NCI-H774 (cell line): ENCODE measurements at places on chromosomes 16 and 17.

DNA sequence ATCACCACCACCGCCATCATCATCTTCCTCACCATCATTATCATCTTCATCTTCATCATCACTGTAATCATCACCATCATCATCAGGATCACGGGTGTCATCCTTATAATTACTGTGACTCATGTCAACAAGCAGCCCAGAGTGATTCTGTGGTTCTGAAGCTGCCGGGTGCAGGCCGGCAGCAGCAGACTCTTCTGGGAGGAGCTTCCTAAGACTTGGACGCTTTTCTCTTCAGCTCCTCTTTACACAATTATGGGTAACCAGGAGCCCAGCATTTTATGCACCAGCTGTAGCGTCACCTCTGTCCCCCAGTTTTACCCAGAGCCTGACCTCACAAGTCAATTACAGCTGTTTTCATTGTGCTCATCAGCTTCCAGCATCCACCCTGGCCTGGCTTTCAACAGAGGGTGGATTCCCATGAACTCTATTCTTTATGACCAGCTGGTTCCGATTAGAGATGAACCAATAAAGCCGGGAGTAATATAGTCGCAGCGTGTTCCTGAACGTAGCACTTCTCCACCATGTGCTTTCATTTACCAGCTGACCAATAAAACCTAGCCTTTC is 275.8 kb downstream of the FOXL1 start:
- no peak for DNase-seq

DNA sequence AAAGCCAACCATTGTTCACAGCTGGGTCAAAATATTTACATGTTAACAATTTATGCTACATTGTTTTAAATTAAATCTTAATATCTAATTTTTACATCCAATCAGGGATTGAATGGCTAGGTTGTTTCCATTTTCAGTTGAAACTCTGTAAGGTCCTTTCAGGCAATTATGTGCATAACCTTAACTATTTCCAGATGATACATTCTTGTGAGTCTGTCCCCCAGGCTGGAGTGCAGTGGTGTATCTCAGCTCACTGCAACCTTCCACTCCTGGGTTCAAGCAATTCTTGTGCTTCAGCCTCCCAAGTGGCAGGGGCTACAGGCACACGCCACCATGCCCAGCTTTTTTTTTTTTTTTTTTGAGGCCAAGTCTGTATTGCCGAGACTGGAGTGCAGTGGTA is 10.4 kb downstream of the CDC42EP4 start:
- no peak for DNase-seq

DNA sequence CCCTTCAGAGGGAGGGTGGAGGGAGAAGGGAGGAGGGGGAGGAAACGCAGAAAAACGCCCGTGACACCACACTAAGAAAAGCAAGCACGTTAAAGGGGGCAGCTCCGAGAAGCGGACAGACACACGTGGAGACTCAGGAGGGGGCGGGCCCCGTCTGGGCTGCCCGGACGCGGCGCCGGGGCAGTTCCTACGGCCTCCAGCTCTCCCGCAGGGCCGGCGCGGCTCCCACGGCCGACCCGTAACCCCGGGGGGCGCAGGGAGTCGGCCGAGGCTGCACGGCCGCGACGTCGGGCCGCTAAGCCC is 362 bp downstream of the KLHDC4 start:
- no peak for DNase-seq

DNA sequence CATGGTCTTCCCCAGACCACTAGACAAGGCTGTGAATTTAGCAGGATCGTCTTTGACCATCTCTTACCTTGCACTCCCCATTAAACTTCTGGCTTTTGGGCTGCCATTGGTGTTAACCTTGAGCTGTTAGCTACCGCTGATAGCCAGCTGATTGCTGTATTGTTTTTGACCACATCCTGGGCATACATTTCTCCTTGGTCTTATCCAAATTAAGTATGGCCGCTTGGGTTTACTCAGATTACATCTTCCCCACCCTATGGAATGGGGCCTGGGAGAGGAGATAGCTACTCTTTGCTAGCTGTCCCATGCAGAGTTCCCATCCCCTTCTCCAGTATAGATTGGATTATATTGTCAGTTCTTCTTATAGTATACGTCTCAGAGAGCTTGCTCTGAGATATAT is 270.4 kb upstream of the ELAC2 start:
- DNase-seq: no peak

DNA sequence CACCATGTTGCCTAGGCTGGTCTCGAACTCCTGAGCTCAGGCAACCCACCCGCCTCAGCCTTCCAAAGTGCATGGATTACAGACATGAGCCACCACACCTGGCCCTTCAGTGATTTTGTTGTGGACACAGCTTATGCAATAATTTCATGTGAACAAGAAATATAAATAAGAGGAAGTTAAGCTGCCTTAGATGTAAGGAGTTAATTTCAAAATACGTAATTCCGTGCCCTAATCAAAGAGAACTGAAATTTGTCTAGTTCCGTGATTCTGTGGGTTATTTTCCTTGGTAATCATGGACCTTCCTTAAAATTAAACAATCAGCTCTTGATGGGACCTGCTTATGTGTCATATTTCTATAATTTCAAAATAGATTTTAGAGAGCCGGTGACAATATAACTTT is 11.9 kb downstream of the TVP23A start:
- no peak for DNase-seq

DNA sequence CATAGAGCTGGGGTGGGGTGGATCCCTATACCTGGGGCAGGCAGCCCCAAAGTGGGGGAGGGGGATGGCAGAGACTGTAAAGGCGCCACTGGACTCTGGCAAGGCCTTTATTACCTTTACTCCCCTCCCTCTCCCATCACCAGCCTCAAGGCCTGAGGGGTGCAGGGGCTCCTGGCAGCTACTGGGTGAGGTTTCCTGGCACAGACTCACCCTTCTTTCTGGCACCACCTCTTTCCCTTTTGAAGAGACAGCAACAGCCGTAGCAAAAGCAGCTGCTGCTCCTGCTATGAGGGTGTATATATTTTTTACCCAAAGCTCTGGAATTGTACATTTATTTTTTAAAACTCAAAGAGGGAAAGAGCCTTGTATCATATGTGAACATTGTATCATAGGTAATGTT is 17.6 kb downstream of the RAPGEFL1 start:
- no peak for DNase-seq

DNA sequence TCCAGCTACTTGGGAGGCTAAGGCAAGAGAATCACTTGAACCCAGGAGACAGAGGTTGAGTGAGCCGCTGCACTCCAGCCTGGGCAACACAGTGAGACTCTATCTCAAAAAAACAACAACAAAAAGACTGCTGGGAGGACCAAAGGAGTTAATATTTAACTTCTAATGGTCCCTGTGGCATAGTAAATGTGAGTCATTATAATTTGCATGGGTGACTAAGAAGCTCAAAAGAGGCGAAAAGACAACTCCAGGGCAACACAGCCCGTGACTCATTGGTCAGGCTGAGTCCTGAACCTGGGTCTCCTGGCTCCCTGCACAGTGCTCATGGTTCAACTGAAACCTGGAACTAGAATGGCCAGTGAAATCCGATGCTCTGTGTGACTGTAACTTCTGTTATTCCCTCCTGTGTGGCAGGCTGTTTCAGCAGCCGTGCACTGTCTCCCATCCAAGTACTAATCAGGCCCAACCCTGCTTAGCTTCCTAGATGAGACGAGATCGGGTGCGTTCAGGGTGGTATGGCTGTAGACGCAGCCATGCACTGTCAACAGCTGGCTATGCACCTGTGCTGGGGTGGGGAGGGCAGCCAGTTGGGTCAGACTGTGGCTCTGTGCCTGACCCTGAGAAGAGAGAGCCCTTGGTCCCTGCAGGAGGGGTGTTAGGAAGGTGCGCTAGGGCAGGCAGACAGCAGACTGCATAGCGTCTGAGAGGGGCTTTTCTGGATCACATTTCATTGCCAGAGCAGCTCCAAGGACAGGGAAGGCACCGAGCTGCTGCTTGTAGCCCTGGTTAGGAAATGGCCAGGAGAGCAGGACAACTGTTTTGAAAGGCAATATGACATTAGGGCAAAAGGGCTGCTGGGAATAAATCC is 14.5 kb upstream of the GPRC5C start:
- DNase-seq: no peak

- DNase-seq: no peak
These were observed 21.6 kb upstream of the CDH1 start for GRCh38 chr16:68715471-68715870.

- DNase-seq: no peak
These were observed 3.1 kb downstream of the DHRS11 start for GRCh38 chr17:36594626-36595401.

GRCh38 chr17:77242118-77242851 is 101.5 kb downstream of the SEC14L1 start:
- peak; percentile 83 for DNase-seq

DNA sequence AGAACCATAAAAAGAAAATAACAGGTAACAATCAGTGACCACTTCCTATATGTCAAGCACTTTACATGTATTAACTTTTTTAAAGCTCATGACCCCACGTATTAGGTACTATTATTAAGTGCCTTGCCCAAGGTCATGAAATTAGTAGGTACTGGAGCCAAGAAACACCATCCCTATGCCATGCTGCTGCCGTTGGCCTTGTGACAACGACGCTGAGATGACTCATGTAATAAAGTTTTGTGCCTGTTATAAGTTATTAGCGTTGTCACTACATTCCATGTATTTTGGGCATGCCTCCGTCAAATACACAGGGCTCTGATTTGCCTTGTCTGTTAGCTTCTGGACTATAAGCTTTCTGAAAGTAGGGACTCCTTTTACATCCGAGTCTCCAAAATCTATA is 1.4 kb downstream of the BBS2 start:
- DNase-seq: no peak

DNA sequence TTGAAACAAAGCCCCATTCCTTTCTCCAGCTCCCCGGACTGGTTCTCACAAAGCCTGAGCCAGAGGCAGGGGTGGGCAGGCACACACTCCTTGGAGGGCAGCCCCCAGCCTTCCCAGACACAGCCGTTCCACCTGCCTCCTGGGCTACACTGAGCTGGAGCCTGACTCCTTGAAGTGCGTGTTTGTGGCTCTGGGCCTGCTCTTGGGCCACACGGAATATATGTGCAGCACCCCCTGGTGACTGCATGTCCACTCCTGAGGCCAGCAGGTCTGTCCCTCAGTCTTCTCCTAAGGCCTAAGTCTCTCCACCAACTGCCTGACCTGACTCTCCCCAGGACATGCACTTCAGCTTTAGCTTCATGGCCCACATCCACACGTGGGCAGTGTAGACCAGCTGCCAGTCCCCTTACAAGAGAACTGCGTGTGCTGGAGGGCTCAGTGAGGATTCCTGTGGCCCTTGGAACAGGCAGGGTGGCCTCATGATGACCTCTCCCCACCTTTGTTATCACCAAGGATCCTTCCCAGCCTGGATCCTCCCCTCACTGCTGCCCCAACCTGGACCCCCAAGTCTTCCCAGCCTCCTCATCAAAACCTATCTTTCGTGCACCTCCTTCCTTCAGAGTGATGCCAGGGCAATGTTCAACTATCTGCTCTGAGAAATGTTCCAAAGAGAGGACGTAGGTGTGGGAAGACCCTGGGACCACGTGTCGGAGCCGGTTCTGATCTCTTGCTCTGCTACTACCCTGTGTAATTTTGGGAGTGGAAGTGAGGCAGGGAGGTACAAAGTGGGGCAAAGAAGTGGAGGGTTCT is 12.4 kb upstream of the SLC6A2 start:
- no peak for DNase-seq

DNA sequence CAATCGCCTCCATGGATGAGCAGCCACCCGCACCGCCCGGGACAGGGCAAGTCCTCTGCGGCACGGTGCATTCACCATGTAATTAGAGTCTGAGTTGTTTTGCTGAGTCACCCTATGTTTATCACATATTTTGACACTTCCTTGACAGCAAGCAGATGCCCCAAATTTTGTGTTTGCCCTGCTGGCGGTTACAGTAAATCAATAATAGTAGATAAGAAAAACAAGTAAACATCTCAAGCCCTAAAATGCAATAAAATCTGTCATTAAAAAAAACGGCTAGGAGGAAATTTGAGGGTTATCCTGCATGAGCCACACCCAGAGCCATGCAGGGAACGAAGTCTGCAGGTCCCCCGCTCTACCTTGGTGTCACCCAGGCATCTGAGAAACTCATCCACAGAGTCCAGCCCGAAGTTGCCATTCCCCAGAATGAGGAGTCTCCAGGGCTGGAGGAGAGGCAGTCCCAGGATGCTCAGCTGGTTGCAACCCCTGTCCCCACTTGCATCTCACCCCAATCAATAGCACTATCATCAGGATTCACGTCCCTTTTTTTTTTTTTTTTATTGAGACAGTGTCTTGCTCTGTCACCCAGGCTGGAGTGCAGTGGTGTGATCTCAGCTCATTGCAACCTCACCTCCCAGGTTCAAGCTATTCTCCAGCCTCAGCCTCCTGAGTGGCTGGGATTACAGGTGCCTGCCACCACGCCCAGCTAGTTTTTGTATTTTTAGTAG is 16.5 kb upstream of the ST6GALNAC1 start:
- peak; percentile 15 for DNase-seq

DNA sequence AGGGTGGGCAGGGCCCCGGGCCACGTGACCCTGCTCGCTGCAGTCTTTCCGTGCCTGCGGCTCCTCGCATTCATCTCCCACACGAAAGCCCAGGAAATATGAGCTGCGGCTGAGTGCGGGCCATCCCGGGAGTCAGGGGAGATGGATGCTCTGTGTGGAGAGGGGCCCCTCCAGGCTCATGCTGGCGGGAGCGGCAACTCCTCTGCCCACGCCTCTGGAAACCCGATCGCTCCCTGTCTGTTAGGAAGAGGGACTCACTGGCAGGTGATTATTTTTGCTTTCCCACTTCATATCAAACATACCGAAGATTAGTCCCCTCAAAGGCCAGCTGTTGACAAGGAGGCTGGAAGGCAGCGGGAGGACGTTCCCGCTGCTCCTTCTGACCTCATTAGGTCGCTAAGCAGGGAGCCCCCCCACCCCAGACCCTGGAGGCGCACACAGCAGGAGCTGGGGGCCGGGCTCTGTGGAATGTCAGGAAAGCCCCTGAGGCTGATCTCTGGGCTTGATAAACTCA is 228.5 kb downstream of the FOXL1 start:
- DNase-seq: no peak

DNA sequence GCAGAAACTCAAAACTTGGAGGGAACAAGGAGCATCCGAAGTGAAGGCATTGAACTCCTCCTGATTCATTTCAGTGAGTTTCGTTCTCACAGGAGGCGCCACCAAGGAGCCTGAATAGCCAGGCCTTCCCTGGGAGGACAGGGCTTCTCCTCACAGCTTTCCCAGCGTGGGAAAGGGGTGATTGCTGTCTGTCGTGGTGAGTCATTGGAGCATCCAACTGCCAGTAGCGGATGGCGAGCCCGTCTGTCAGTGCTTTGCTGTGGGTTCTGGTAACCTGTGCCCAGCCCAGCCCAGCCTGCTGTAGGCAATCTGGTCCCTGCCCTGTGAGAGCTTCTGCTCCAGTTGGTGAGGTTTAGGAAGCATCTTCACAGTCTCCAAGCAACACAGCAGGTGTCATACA is 28.3 kb downstream of the PLCD3 start:
- DNase-seq: no peak

DNA sequence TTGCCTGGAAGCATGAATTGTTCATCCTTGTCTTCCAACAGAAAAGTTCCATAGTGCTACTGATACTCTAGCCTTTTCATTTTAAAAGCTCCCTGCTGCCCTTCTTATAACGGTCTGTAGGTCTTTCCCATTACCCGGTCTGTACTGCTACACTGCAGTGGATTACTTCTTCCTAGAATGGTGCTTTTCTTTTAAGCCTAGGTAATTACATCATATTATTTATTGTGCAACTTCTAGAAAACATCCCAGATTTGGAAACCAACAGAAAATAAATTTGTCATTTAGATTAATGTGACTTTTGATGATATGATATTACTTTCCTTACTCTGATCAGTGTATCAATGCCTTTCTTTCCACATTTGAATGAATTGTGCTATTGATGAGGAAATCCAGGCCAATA is 199.4 kb downstream of the TANC2 start:
- no peak for DNase-seq
